ENCODE measurements at places on chromosomes 7 and 10. TPM values are rescaled to one million over a fixed set of nuclear protein-coding genes. Genes with fewer than 3 reads are reported as not detected.

Gene MYO1G
- 0.09 TPM for total RNA-seq

Gene C10orf105
- not detected for total RNA-seq

Gene FOXI2
- total RNA-seq = not detected

Gene LRRD1
- not detected for total RNA-seq

Gene GDF2
- total RNA-seq = not detected

Gene TRPV5
- not detected for total RNA-seq

Gene CUBN
- total RNA-seq = 0.25 TPM

Gene TLX1
- not detected for total RNA-seq

Gene NPY
- not detected for total RNA-seq

Gene EBLN1
- total RNA-seq = 0.19 TPM

Data from A549 treated with DMSO at 1 μM for 4 hours (cell line).